Endothelial cell of umbilical vein (primary cell): ENCODE measurements at places on chromosomes 2 and 18. TPM values are rescaled to one million over a fixed set of nuclear protein-coding genes. Genes with fewer than 3 reads are reported as not detected.
A peak's percentile ranks its signal among the peaks of the same experiment; 100 is the strongest.

DNA sequence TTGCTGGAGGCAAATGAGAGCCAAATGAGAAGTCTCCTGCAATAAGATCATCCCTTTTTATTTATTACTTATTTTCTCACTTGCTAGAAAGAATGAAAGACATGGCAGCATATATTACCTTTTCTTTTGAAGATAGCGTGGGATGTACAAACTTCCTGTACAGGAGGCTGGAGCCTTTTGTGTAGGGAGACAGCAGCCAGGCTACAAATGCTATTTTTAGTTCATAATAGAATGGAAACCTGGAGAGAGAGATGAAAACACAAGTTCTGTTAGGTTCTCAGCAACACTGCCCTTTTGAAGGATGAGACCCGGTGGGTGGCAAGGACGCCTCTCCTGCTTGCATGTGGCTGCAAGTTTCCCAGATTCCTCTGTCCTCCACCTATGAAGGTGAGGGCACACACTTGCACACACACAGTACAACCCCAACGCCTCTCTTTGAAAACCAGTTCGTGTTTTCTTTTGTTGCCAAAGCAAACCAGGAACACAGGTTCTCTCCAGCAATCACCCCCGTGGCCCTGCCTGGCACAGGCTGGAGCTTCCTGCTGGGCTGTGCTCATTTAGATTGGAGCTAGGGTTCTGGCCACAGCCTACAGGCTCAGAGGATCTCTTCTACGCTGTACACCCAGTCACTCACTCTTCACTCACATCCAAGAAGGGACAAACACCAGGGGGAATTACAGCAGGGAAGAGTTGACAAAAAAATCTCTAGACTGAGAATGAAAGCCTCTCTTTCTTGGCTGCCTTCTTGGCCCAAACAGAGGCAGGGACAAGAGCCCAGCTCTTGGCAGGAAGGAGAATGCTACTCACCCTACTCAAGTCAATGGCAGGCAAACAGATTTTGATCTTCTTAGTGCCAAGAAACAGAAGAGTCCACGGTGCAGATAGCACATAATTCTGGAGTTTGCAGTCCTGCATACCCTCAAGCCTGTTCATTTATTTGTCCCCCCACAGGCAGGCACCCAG is 55.6 kb downstream of the MRPL35 start:
- DNase-seq, result no peak
- peaks cover 3% of the 10 kb centered on the region for H3K4me1 ChIP-seq
- peaks cover 15% of the 10 kb centered on the region for H3K27me3 ChIP-seq
- no peaks in the 10 kb centered on the region for H3K36me3 ChIP-seq
- H3K27ac ChIP-seq, result no peak overlapping the region
- no peak overlapping the region for H3K4me3 ChIP-seq

DNA sequence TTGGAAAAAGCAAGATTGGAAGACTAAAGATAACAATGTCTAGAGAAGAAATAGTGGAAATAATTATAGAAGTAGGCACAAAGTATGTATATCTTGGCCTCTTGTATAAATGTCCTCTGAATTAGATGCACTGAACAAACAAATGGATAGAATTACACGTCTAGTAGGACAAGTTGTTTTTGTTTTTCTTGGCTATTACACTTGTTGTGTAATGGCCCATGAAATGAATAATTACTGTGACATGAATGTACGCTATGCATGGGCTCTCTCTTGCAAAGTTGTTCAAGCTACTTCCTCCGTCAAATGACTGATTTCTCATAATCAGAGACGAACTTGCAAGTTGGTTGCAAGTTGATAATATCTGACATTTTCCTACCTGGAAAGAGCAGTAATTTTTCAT is 126.2 kb downstream of the PDE1A start:
- H3K4me3 ChIP-seq, result no peak overlapping the region
- H3K4me1 ChIP-seq, result no peaks in the 10 kb centered on the region
- H3K27ac ChIP-seq, result no peak overlapping the region
- H3K36me3 ChIP-seq, result no peaks in the 10 kb centered on the region
- DNase-seq, result no peak

- no peak overlapping the region for H3K4me3 ChIP-seq
- no peak overlapping the region for H3K27ac ChIP-seq
- H3K27me3 ChIP-seq, result peaks cover 37% of the 10 kb centered on the region
Observed at GRCh38 chr2:72141032-72141645, 6.5 kb downstream of the CYP26B1 start.

- H3K4me3 ChIP-seq, result no peak overlapping the region
- no peaks in the 10 kb centered on the region for H3K27me3 ChIP-seq
- H3K4me1 ChIP-seq, result no peaks in the 10 kb centered on the region
Observed at GRCh38 chr2:196876364-196876763, 50.1 kb downstream of the PGAP1 start.

GRCh38 chr2:172083628-172084394 is 1.5 kb upstream of the DLX1 start:
- DNase-seq, result peak; percentile 17
- peaks cover 97% of the 10 kb centered on the region for H3K27me3 ChIP-seq
- H3K4me1 ChIP-seq, result peaks cover 20% of the 10 kb centered on the region
- no peaks in the 10 kb centered on the region for H3K36me3 ChIP-seq

DNA sequence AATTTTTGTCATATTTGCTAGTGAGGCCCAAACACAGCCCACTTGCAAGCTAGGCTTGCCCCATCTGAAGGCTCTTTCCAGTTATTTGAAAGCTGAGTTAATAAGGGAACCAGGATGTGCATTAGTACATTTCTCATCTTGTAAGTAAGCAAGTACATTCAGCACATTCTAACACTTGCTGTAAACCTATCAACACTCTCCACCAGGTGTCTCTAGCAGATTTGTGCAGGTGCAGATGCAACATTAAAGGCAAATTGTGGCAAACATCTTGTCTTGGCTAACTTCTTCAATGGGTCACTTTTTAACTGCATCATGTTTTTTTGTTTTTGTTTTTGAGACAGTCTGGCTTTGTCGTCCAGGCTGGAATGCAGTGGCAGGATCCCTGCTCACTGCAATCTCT is 25.3 kb upstream of the MFSD6 start:
- no peaks in the 10 kb centered on the region for H3K27me3 ChIP-seq
- no peaks in the 10 kb centered on the region for H3K4me1 ChIP-seq
- no peak overlapping the region for H3K4me3 ChIP-seq
- H3K36me3 ChIP-seq, result no peaks in the 10 kb centered on the region
- no peak overlapping the region for H3K27ac ChIP-seq

DAPL1 gene
- total RNA-seq, result not detected in 2 replicates

GRCh38 chr2:216441308-216442010 is 29.2 kb downstream of the SMARCAL1 start:
- no peak overlapping the region for H3K4me3 ChIP-seq
- H3K27me3 ChIP-seq, result no peaks in the 10 kb centered on the region
- no peaks in the 10 kb centered on the region for H3K4me1 ChIP-seq
- DNase-seq, result no peak
- H3K36me3 ChIP-seq, result peaks cover 3% of the 10 kb centered on the region
- no peak overlapping the region for H3K27ac ChIP-seq

KCNIP3 gene
- 0.21 and 0.62 TPM in 2 replicates for total RNA-seq

- no peaks in the 10 kb centered on the region for H3K27me3 ChIP-seq
- H3K4me3 ChIP-seq, result no peak overlapping the region
- DNase-seq, result no peak
- no peaks in the 10 kb centered on the region for H3K36me3 ChIP-seq
Observed at GRCh38 chr18:28183418-28184078, 6.6 kb upstream of the CDH2 start.

- no peak overlapping the region for H3K4me3 ChIP-seq
- H3K27me3 ChIP-seq, result no peaks in the 10 kb centered on the region
- H3K4me1 ChIP-seq, result no peaks in the 10 kb centered on the region
- DNase-seq, result no peak
- H3K36me3 ChIP-seq, result no peaks in the 10 kb centered on the region
- H3K27ac ChIP-seq, result no peak overlapping the region
Observed at GRCh38 chr2:213476641-213477040, 192.4 kb downstream of the SPAG16 start.

DNA sequence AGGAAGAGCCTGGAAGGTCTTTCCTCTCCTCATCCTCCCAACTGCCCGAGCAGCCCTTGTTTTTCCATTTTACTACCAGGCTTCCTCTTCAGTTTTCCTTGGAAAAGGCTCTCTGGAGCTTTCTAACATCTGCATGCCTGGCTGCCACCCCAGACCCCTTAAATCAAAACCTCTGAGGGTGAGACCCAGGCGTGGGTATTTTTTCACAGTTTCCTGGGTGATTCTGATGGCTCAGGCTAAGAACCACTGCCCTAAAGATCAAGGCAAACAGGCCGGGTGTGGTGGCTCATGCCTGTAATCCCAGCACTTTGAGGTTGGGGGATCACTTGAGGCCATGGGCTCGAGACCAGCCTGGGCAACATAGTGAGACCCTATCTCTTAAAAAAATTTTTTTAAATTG is 35.4 kb downstream of the EMILIN2 start:
- peaks cover 4% of the 10 kb centered on the region for H3K27me3 ChIP-seq
- no peak overlapping the region for H3K4me3 ChIP-seq
- DNase-seq, result no peak
- no peaks in the 10 kb centered on the region for H3K36me3 ChIP-seq

EFHD1 gene
- total RNA-seq, result not detected in 2 replicates

UXS1 gene
- 43.2 and 44.6 TPM in 2 replicates for total RNA-seq

ABCB6 gene
- 26.6 and 32.5 TPM in 2 replicates for total RNA-seq

ZSWIM2 gene
- total RNA-seq, result not detected in 2 replicates

DNA sequence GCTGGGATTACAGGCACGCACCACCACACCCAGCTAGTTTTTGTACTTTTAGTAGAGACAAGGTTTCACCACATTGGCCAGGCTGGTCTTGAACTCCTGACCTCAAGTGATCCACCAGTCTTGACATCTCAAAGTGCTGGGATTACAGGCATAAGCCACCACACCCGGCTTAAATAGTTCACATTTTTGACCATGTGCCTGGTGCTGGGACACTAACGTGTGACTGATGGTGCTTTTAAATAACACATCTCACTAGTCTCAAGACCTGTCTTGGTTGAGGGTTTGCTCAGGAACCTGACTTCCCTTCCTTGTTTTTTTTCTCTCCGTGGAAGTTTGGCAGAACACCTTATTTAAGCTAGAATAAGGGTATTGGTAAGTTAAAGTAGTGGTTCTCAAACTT is 8.5 kb downstream of the FMNL2 start:
- H3K27me3 ChIP-seq, result no peaks in the 10 kb centered on the region
- no peak for DNase-seq
- no peak overlapping the region for H3K27ac ChIP-seq
- H3K36me3 ChIP-seq, result no peaks in the 10 kb centered on the region
- no peak overlapping the region for H3K4me3 ChIP-seq
- no peaks in the 10 kb centered on the region for H3K4me1 ChIP-seq

DNA sequence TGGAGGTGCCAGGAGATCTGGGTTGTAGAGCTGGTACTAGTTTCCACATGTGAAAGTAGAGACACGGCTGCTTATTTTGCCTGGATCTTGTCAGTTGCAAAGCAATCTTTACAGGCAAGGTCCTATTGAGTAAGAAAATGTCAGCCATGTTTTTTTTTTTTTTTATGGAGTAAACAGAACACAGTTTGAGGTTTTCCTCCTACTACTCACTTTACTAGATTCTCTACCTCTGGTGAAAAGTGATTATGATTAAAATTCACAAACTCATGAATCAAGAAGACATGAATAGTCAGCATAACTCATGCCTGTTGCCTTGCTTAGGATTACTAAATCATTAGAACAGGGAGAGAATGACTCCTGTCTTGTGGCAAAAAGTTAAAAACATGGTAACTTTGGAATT is 70.1 kb upstream of the PNPT1 start:
- H3K27ac ChIP-seq, result no peak overlapping the region
- peaks cover 16% of the 10 kb centered on the region for H3K4me1 ChIP-seq
- H3K27me3 ChIP-seq, result no peaks in the 10 kb centered on the region
- H3K4me3 ChIP-seq, result no peak overlapping the region

GKN2 gene
- total RNA-seq, result not detected in 2 replicates

DNA sequence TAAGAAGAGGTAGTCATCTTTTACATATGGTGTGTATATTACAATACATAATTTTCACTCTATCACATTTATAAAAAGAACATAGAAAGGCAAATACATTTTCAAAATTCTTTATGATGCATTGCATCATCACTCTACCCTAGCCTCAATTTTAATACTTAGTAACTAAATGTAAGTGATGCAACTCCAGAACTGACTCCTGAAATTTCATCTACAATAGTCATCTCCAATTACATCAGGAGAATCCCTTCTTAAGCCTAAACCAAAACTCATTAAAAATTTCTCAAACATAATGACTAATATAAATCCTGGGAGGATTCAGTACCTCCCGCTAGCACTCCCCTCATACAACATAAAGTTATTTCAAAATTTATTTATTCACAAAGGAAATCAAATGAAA is 15.9 kb downstream of the TMX3 start:
- no peak overlapping the region for H3K27ac ChIP-seq
- no peaks in the 10 kb centered on the region for H3K4me1 ChIP-seq
- no peak for DNase-seq
- H3K27me3 ChIP-seq, result no peaks in the 10 kb centered on the region

- no peaks in the 10 kb centered on the region for H3K27me3 ChIP-seq
- DNase-seq, result no peak
- no peaks in the 10 kb centered on the region for H3K4me1 ChIP-seq
Observed at GRCh38 chr2:50957896-50958295, 74.0 kb downstream of the NRXN1 start.

- H3K4me3 ChIP-seq, result no peak overlapping the region
- peaks cover 3% of the 10 kb centered on the region for H3K4me1 ChIP-seq
- H3K27me3 ChIP-seq, result no peaks in the 10 kb centered on the region
- H3K36me3 ChIP-seq, result no peaks in the 10 kb centered on the region
Observed at GRCh38 chr2:203361922-203362321, 33.7 kb downstream of the ABI2 start.

GRHL1 gene
- 0.85 and 1.1 TPM in 2 replicates for total RNA-seq

DNA sequence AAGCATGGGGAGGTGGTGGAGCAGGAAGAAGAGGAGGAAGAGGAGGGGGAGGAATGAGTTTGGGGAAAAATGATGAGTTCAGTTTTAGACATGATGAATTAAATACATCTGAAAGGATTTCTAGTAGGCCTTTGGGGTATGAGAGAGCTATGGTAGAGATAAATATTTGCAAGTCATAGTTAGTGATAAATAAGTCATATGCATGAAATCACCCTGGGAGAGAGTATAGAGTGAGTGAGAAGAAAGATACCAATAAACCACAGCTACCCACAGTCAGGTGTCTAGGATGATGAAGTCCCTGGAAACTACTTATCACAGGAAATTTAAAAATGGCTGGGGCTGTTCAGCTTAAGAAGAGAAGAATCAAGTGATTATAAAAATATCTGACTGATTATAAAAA is 240.5 kb downstream of the RDH14 start:
- H3K36me3 ChIP-seq, result no peaks in the 10 kb centered on the region
- no peak for DNase-seq
- no peak overlapping the region for H3K4me3 ChIP-seq
- H3K4me1 ChIP-seq, result peaks cover 16% of the 10 kb centered on the region
- H3K27me3 ChIP-seq, result no peaks in the 10 kb centered on the region
- no peak overlapping the region for H3K27ac ChIP-seq

DNA sequence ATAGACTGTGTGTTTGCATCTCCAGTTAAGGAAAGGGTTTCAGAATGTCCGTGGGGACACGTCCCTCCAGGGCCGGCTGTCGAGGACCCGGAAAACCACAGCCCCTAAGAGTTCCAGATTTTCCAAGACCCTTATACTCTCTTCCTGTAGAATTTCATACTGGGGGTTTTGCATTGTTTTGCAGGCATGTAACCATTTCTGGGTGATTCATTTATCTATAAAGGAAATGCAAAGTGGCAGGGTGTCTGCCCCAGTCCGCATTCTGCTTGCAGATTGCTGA is 8.5 kb downstream of the SP9 start:
- H3K4me1 ChIP-seq, result peaks cover 20% of the 10 kb centered on the region
- H3K4me3 ChIP-seq, result no peak overlapping the region
- no peak for DNase-seq
- H3K27me3 ChIP-seq, result peaks cover 66% of the 10 kb centered on the region
- H3K27ac ChIP-seq, result no peak overlapping the region

GRCh38 chr2:113324684-113325160 is 46.0 kb upstream of the PAX8 start:
- H3K4me3 ChIP-seq, result no peak overlapping the region
- H3K4me1 ChIP-seq, result peaks cover 2% of the 10 kb centered on the region

SCG2 gene
- total RNA-seq, result not detected in 2 replicates

- DNase-seq, result no peak
- peaks cover 9% of the 10 kb centered on the region for H3K27me3 ChIP-seq
- H3K27ac ChIP-seq, result no peak overlapping the region
Observed at GRCh38 chr18:49878567-49879270, 65.4 kb upstream of the ACAA2 start.
